Lung (tissue), 17 donors: ENCODE measurements at places on chromosomes 3 and 15. TPM values are rescaled to one million over a fixed set of nuclear protein-coding genes. Genes with fewer than 3 reads are reported as not detected.

- peak; percentile 24 for DNase-seq
These were observed 337.2 kb upstream of the DNAJC19 start for GRCh38 chr3:181326637-181327223.

GRCh38 chr3:72336821-72337479, 511.3 kb downstream of the SHQ1 start:
- DNase-seq, result peak; percentile 86

- no peak for DNase-seq
These were observed 13.9 kb downstream of the ALPK3 start for GRCh38 chr15:84831028-84831427.

- DNase-seq, result no peak
These were observed 551.8 kb upstream of the CBLB start for GRCh38 chr3:106420628-106421027.

DNA sequence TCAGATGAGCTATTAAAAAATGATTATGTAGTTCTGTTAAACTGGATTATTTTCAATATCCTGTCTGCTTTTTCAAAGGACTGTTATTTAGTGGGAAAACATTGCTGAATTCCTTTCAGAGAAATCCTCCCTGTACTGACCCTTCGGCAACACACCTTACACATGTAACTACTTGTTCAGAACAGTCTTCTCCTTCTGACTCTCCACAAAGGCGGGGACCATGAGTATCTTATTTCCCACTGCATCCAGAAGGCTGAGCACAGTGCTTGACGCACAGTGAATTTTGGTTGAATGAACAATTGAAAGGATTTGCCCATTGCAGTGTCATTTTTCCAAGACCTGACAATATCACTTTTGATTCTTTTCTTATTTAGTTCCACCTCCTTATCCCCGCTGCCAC, 23.1 kb upstream of the CFAP161 start:
- no peak for DNase-seq

GRCh38 chr15:82862886-82863285, 53.5 kb downstream of the WHAMM start:
- no peak for DNase-seq

DNA sequence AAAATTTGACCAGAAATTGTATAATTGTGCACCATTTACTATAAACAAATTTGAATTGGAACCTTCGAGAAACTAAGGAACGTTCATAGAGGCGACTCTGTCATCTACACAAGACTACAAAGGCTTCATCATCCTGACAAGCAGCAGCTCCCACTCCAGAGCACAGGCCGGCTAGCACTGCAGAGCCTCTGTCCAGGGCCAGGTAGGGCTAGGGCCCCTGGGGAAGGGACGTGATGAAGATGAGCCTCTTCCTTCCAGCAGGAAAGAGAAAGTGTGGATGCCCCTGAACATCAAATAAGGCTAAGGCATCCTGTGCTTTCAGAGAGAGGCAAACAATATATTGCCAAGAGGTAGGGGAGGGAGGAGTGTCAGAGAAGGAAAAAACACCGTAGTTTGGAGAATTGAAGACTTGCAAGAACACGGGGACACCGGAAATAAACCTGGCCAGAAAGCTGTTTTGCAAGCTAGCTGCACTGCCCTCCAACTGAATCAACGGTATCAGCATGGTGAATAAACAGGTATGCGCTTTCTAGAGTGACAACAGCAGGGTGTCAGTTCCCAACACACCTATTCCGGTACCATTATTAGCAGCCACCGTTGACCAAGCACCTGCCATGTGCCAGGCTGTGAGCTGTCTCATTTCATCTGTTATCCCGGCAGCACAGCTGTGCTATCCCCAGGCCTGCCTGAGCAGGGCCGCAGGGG, 12.4 kb downstream of the XXYLT1 start:
- DNase-seq, result no peak

- DNase-seq, result no peak
These were observed 127.1 kb downstream of the KCNMB2 start for GRCh38 chr3:178663201-178663934.

- DNase-seq, result no peak
These were observed 34.7 kb upstream of the ZPLD1 start for GRCh38 chr3:102400142-102400541.

DNA sequence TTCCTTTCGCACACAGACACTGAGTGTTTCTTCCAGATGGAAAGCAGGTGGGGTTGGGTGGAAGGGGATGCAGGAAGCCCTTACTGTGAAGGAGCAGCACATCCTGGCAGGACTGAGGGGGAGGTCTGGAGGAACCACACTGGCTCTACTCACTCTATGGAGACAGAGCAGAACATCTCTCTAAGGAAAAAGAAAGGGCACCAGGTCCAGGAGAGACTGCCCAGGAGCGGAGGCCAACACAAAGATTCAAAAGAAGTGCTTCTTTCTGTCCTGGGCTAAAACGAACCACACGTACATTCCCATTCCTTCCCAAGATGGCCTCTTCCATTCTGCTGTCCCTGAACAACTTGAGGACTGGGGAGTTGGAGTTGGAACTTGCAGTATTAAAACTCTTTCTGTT, 13.8 kb upstream of the VIPR1 start:
- DNase-seq, result no peak

GRCh38 chr3:101994386-101994785, 145.1 kb downstream of the NFKBIZ start:
- no peak for DNase-seq

- no peak for DNase-seq
These were observed 255.9 kb upstream of the ICE2 start for GRCh38 chr15:60734851-60735250.

GRCh38 chr3:54358316-54358715, 236.0 kb downstream of the CACNA2D3 start:
- no peak for DNase-seq

GRCh38 chr3:187750006-187750512, 4.8 kb upstream of the BCL6 start:
- DNase-seq, result peak; percentile 78

DNA sequence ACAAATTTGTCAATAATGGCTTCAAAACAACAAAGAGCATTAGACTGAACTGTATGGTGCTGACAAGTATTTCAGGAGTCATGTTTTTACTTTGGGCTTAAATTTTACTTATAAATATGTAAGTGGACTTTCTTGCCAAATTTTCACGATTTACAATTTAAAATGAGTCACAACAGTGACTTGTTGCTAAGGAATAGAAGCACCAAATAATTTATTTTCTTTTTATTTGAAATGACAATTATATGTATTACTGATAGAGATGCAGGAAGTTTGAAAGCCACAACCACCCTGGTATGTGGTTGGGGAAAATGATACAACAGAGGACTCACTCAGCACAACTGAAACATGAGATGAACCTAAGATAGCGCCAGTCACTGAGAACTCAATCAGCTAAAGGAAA, 90.3 kb downstream of the FMN1 start:
- no peak for DNase-seq

GRCh38 chr3:189320511-189320910, 148.7 kb downstream of the TPRG1 start:
- no peak for DNase-seq

DNA sequence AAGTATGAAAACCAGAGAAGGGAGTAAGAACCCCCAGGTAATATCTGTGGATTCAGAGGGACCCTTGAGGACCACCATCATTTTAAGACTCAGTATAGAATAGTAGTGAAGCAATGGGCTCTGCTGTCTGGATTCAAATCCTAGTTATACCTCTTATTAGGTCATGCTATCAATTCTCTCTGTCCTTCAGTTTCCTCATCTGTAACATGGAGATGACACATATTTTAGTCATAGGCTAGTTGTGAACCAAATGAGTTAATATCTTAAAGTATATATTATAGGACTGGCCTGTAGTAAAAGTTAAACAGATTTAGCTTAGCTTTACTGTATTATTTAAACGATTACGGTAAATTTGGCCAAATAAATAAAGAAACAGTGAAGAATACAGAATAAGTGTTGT, 177.3 kb upstream of the GOLIM4 start:
- no peak for DNase-seq

DNA sequence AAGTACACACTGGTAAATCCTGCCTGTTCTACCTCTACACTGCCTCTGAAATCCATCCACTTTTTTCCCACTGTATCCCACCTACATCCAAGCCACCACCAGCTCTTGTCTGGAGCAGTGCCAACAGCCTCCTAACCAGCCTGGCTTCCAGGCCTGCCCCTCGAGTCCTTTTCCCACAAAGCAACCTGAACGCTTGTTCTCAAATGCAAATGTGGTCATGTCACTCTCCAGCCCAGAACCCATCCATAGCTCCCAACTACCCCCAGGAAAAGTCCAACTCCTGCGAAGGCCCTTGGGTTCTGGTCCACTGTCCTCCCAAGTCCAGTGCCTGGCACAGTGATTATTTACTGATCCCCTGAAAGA, 83.8 kb downstream of the SEMA5B start:
- DNase-seq, result no peak

DNA sequence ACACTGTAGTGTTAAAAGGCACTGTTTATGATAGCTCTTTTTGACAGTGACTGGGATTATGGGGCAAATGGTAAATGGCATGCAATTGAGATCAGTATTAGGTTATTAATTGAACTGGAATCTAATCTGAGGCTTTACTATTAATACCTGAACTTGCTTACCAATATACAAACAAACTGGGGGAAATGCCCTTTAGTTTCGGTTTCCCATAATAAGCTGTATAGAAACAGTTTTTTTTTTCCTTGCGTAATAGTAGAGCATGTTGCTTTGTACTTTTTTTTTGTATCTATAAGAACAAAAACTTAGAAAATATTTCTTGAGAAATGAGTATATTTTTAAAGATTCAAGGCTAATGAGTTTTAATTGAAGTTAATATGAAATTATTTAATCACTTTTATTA, 95.0 kb downstream of the FNDC3B start:
- no peak for DNase-seq

DNA sequence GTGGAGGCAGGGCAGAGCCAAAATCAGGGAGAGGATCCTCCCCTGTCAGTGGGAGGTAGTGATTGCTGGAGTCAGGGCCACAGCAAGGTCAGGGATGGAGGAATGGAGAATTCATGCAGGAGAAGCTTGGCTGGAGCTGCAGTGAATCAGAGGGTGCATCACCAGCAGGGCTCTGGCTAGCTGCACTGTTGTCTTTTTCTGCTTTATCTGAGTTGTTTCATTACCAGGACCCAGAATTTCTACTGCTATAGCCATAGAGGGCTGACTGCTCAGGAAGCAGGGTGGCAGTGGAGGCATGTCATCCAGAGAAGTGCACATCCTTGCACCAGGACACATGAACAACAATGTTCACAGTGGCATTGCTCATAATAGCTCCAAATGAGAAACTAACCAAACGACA, 113.5 kb upstream of the GALNT15 start:
- DNase-seq, result no peak

DNA sequence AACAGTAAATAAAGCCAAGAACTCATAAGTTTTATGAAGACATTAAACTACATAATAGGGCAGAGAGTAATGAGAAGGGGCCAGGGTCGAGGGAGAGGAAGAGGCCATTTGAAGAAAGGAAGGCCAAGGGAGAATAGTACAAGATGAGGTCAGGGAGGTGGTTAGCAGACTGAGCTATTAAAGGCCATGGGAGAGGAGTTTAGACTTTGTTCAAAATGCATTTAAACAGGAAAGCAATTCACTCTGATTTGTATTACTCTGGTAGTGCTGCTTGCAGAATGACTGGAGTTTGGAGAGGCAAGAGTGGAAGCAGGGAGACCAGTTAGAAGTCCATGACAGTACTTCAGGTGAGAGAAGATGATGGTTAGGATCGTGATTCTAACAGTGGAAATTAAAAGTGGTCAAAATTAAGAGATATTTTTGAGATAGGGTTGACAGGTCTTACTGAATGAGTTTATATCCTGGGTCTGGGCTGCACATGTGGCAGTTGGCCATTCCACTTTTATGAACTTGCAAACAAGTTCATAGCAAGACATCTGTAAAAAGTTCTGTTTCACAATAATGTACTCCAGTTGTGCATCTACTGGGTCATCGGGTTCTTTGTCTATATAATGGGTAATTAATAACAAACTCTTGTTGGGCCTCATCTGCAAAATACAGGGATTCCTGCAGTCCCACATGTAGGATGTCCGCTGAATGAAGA, 16.3 kb downstream of the PPP2R3A start:
- no peak for DNase-seq

DNA sequence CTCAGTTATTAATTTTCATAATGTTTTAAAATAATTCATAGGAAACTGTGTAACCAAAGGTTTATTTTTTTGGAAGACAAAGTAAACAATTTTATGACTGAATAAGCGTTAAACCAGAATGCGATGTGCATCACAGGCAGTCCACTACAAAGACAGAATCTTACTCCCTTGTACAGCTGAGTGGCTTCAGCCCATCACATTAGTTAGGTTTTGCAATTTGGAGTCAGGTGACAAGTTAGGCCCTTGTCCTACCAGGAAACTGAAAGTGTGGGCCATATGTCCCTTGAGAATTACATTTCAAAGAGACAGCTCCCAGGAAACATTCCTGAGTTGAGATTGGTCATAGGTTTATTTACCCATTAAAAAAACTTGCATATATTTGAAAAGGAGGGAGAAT, 156.3 kb downstream of the MEX3B start:
- DNase-seq, result no peak

GRCh38 chr15:99554880-99555488, 10.8 kb upstream of the MEF2A start:
- DNase-seq, result peak; percentile 47

DNA sequence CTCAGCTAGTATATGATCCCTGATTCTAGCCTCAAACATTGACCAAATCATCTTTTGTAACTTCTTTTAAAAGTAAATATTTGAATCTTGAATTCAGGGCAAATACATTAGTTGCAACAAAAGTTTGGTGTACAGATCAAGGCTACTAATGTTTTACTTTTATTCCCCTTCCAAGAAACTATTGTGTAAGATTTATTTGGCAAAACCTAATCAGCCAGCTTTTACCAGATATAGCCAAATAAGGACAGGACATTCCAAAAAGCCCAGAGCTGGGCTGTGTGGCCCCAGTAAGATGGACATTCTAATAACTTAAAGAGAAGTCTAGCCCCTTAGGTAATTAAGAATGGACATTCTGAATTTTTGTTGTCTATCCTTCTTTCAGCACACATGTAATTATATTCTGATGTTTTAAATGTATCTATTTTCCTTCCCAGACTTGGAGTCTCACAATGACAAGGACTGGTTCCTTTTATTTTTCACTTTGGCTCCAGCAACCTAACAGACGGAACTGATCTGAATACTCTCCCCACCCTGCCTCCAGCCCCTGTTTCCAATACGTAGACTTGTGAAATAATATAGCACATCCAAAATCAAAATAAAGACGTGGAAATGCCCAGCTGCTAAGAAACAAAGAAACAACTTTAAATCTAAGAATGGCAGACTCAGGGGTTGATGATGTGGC, 48.1 kb downstream of the STARD5 start:
- peak; percentile 1 for DNase-seq

The TIPARP gene
- polyA plus RNA-seq, result 20.8 TPM

The CAPN3 gene
- 12.1 TPM for polyA plus RNA-seq

The CYP1A2 gene
- 0.05 TPM for polyA plus RNA-seq

The HTR3E gene
- not detected for polyA plus RNA-seq

The RASL12 gene
- 13.8 TPM for polyA plus RNA-seq

The B3GALNT1 gene
- polyA plus RNA-seq, result 4.6 TPM

The ERC2 gene
- polyA plus RNA-seq, result 0.20 TPM

The ITIH4 gene
- polyA plus RNA-seq, result 16.5 TPM
